Stimulated activated CD8-positive, alpha-beta memory T cell treated with anti-CD3 and anti-CD28 coated beads, Interleukin-15, amount 100 ng/mL, for 48 hours (primary cell): ENCODE measurements at places on chromosomes 1 and 21.

DNA sequence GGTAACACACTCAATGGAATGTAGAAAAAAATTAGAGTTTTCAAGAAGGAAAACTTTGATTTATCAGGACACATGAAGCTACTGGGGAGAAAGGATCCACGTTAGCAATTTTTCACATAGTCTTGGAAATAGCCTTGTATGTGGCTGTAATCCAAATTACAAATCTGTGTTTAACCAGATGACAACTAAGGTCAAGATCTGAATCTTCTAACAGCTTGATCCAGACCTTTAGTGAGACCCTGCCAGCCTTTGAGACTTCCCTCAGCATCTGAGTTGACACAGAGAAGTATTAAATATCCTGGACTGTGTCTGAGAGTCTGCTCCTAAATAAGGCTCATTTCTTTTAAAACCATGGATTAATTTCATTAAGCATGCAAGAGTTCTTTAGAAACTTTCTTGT lies 135.9 kb upstream of the KCNK2 start:
- no peak for DNase-seq

DNA sequence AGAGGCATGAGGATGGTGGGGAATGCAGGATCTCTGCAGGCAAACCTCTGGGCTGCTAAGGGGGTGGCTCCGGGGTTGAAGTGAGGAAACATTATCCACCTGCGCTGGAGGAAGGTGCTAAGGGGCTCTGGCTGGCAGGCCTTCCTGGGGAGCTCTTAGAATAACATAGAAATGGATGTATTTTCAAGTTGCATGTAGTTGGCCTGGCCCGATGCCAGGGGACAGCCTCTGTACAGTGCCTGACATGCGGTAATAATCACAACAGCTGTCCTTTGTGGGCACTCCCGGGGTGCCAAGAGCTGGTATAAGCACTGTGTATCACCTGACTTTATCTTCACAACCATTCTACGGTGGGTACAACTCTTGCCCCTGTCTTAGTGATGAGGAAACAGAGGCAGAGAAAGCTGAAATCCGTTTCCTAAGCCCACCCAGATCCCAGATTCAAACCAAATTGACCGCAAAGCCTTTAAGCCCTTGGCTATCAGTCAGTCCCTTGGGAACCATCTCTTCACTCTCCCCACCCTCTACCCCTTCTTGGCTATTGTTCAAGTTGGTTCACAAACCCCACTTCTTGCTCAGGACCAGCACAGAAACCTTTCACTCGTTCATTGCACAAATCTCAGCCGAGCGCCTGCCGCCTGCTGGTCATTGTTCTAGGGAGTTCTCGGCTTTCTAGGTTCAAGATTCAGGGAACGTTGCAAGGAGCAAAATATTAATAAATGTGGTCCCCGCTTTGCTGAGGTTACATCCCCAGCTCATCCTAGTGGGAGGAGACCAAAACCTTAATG lies 30.9 kb downstream of the PADI4 start:
- no peak for DNase-seq

- no peak for DNase-seq
Measured at GRCh38 chr1:24769656-24770651, 24.7 kb downstream of the CLIC4 start.

GRCh38 chr1:115153966-115154557 lies 64.8 kb upstream of the TSPAN2 start:
- DNase-seq, result no peak

GRCh38 chr1:241518476-241519307 lies 863 bp downstream of the FH start:
- peak; percentile 8 for DNase-seq

- no peak for DNase-seq
Measured at GRCh38 chr1:105398909-105399308, 1649.2 kb downstream of the AMY1C start.

- DNase-seq, result no peak
Measured at GRCh38 chr1:31755197-31755611, 8.9 kb downstream of the ADGRB2 start.

DNA sequence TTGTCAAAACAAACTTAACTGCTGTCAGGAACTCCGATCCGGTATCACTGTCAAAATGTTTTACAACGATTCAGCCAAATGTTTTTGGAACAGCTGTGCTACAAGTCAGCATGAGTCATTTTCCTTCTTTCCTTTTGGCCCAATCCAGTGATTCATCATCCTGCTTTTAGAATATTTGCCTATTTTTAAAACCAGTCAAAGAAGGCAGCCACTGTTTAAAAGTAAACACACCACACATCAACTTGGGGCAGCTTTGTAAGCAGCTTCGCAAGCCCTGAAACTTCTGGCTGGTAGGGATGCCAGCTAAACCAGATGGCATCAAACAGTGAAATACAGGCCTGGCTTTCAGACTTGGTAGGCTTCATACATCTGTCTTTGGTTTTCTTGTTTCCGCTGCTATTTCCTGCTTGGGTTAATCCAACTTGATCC lies 14.9 kb downstream of the MAP3K7CL start:
- DNase-seq, result no peak

GRCh38 chr1:26373789-26374188 lies 1.2 kb upstream of the ZNF683 start:
- no peak for DNase-seq

- no peak for DNase-seq
Measured at GRCh38 chr1:26696119-26696653, 371 bp downstream of the ARID1A start.

DNA sequence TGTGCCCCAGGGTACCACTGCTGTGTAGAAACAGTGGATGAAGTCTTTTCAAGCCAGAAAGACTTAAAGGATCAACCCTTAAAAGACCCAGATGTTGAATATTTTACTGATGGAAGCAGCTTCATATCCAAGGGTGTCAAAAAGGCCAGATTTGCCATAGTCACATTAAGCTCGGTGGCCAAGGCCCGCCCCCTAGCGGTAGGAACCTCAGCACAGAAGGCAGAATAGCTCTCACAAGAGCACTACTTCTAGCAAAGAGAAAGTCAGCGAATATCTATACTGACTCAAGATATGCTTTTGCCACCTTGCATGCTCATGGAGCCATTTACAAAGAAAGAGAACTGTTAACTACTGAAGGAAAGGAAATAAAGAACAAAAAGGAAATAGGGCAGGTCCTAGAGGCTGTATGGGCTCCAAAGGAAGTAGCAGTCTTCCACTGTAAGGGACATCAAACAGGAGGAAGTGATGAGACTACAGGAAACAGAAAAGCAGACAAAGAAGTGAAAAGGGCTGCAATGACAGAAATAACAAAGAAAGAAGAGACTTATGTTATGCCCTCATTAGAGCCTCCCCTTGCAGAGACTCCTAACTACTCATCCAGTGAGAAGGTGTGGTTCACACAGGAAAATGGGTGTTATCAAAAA lies 90.5 kb downstream of the LIPI start:
- peak; percentile 9 for DNase-seq

GRCh38 chr21:18104802-18105201 lies 139.8 kb upstream of the CHODL start:
- no peak for DNase-seq

DNA sequence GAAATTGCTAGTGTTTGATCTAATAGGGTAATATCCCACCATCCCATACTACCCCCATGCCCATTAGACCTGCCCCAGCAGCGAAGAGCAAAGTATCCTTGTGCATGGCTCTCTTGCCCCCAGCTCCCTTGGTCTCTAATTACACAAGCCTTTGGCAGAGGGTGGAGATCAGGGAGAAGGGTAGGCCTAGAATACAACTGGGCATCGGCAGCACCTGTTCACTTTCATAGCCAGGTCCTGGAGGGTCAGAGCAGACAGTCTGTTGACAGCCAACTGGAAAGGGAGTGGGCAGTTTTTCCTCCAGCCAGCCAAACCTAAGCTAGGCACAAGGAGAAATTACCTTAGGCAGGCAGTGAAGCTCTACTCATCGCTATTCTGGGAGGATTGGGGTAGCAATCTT lies 2.7 kb upstream of the PIGC start:
- no peak for DNase-seq
